Skin of body (tissue), 3 donors: ENCODE measurements at places on chromosomes 7 and 10. TPM values are rescaled to one million over a fixed set of nuclear protein-coding genes. Genes with fewer than 3 reads are reported as not detected.

- DNase-seq: no peak
Observed at GRCh38 chr10:118961436-118961835, 68.1 kb upstream of the NANOS1 start.

GRCh38 chr10:107362306-107362705 lies 197.8 kb upstream of the SORCS1 start:
- DNase-seq: no peak

DNA sequence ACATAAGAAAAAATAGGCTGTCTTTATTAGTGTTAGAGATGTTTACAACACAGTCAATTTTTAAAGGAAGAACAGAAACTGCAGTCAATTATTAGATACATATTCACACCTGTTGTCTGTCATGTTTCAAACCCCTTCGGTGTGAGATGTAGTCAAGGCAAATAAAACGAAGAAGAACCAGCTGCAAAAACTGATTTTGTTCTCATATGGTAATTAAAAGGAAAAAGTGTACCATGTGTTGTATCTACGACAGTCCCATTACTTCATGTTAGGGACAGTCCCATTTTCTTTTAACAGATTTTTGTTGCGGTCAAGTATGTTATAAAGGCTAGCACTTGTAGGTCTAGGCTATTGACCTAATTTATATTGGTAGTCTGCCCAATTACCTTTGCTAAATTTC lies 149.4 kb downstream of the LRRN3 start:
- no peak for DNase-seq

DNA sequence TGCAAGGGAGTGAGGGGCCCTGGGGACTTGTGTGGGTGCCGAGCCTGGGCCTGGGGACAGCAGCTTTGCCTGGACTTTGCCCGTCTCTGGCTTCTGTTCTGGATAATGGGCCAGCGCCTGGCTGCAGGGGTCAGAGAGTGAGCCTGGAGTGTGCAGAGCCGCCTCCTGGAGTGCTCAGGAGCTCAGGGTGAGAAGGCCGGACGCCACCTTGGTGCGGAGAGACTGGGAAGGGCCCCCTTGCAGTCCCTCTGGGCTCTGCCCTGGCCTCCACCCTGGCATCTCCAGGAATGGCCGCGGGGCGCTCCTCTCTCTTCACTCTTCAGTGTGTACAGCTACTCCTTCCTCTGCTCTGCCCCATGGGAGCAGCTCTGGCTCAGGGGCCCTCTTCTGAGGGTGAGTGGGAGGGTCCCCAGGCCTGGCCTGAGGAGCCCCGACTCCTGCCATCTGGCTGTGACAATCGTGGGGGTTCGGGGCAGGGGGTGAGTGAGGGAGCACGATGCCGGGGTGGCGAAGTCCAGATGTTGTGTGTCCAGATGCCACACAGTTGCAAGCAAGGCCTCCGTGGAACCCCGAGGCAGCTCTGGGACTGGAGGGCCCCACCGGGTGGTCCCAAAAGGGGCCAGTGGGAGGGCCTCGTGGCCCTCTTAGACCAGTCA lies 187.1 kb downstream of the DNAJB6 start:
- DNase-seq: no peak

DNA sequence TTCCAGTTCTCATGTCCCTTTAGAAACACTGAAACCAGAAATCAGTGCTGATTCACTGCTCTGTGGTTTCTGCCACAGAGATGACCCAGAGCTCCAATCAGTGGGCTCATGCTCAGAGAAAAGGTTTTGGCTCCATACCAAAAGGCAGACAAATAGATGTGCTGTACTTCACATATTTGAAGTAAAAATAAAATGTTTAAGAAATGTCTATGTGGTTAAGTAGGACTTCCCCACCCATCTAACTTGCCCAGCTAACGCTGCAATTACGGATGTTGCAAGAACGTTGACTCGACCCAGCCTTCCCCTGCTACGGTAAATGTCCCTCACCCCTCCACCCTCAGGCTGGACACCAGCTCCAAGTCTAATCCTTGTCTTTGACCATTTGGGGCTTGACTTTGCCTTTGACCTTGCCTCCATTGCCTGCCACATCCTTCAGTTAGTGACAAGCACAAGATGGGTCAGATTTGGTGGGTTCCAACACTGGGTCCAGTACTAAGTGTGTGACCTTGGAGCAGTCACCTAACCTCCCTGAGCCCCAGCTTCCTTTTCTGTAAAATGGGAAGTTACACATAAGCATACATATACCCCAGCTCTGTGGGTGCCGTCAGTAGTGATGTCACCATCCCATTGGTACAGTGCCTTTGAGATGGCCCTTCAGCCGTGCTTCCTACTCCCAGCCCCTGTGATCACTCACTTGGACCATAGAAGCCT lies 95.8 kb downstream of the CHST15 start:
- no peak for DNase-seq

- DNase-seq: peak; percentile 38
Observed at GRCh38 chr7:20351901-20352300, 21.2 kb downstream of the ITGB8 start.

GRCh38 chr10:53909791-53910190 lies 891.2 kb downstream of the PCDH15 start:
- no peak for DNase-seq

SPDYE2B gene
- total RNA-seq: not detected

DNA sequence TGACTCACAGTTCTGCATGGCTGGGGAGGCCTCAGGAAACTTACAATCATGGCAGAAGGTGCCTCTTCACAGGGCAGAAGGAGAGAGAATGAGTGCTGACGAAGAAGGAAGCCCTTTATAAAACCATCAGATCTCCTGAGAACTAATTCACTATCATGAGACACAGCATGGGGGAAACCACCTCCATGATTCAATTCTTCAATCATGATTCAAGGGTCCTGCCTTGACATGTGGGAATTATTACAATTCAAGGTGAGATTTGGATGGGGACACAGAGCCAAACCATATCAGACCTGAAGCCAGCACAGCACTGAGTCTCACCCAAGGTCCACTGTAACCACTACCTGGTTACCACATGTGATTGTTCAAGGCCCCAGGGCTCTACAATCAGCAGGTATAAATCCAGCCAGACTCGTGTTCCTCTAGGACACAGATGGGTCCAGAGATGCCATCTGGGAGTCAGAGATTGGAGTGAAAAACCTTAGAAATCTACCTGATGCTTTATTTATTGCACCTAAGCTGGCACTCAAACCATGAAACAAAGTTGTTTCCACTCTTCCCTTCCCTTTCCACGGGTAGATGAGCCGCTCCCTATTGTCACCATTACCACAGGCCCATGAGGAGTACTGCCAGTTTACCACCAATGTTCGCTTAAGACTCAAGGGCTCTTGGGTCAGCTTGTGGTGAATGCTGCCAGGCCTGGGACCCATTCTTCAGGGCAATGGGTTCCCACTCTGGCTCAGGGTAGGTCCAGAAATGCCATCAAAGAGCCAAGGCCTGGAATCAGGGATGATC lies 1061.5 kb downstream of the LRMDA start:
- no peak for DNase-seq

DNA sequence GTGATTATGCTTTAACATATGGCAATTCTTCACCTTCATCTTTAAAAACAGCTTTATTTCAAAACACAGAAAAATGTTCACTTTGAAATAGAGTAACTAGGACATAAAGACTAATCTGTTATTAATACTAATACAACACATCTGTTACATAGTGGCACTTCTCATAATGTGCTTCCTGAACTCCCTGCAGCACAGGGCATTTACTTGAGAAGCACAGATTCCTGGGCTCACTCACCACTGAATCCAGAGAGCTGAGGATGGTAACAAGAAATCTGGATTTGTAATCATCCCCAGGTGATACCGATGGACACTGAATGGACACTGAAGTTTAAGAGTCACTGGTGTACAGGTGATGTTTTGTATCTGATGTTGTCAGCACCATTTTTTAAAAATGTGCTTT lies 96.1 kb downstream of the COL28A1 start:
- DNase-seq: no peak

DNA sequence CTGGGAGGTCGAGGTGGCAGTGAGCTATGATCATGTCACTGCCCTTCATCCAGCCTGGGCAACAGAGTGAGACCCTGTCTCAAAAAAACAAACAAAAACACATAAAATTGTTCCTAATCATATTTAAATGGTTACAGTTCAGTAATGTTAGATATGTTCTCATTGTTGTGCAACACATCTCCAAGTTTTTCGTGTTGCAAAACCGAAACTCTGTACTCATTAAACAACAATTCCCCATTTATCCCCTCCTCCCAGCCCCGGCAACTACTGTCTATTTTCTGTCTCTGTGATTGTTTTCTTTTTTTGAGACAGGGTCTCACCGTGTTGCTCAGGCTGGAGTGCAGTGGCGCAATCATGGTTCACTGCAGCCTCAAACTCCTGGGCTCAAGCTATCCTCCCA lies 16.1 kb upstream of the PRXL2A start:
- DNase-seq: no peak

- DNase-seq: no peak
Observed at GRCh38 chr10:84706875-84707274, 378.5 kb downstream of the CCSER2 start.

MYH16 gene
- total RNA-seq: not detected

FOXI2 gene
- total RNA-seq: 0.20 TPM

GRCh38 chr7:101058355-101058754 lies 26.9 kb upstream of the TRIM56 start:
- no peak for DNase-seq

DNA sequence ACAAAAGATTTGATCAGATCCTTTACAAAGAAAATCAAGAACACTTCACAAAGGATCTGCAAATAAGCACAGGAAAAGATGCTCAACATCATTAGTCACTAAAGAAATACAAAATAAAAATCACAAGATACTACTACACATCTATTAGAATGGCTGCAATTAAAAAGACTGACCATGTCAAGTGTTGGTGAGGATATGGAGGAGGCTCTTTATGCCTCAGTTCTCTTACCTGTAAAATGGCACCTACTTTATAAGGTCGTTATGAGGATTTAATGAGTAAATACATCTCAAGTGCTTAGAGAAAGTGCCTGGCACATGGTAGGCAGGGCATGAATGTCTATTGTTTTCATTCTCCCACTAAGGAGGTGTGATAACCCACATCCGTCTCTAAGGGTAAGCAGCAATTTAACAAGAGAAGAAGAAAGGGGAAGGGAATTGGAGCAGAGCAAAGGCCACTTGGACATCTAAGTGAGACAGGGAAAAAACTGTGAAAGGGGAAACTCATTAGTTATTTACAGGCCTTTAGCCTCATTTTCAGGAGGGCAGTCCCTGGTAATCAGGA lies 157.5 kb upstream of the NFE2L3 start:
- no peak for DNase-seq

FBXO24 gene
- 0.20 TPM for total RNA-seq

PTPRN2 gene
- total RNA-seq: 0.99 TPM

MAGI2 gene
- 6.9 TPM for total RNA-seq

DNA sequence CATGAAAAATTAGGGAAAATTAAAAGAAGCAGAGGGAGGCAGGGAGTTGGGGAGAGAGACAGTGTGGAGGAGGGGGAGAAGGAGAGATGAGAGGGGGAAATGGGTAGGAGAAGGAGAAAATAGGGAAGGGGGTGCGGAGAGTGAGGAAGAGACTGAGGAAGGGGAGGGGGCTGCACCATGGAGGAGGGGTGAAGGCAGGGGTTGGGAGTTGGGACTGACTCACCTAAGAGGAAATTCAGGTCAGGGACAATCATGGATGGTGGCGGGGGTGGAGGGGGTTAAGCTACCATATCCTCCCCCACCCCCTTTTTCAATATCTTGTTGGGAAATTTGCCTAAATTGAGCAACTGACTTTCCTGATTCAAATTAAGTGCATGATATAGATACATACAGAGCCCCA lies 8.0 kb downstream of the GRK5 start:
- no peak for DNase-seq

DNA sequence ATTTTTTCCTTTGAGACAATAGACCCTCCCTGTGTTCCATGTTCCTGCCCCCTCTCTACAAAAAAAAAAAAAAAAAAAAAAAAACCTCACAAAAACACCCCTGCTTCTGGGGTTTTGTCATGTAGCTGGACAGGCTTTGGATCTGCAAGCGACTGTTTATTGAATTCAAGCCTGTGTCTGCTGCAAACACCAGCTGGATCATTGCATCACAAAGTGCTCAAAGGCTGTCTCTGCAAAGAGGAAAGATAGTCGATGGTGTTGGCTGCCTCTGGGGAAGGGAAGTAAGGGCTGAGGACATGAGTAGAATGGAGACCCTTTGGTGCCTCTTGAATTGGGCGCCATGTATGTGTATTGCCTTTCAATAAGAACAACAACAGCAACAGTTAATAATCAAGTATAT lies 471.2 kb downstream of the PLXNA4 start:
- no peak for DNase-seq

DNA sequence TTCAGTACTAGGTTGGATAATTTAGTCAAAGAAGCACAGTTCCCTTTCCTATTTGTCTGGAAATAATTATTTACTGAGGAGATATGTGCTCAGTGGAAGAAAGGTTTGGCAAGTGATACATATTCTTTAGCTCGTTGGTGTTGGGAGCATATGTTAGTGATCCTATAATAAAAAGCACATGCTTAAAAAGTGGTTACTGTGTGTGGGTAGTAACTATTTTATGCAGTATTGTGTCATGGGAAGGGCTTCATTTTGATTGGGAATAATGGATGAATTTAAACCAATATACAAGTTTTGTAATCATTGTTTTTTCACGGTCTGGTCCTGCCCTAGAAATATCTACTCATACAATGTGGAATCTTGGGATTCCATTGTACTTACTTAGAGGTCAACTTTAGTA lies 188.7 kb upstream of the PPP1R3A start:
- peak; percentile 23 for DNase-seq

GRCh38 chr7:131154380-131154779 lies 173.3 kb upstream of the MKLN1 start:
- no peak for DNase-seq

CHRM2 gene
- total RNA-seq: 0.20 TPM

- no peak for DNase-seq
Observed at GRCh38 chr10:124903111-124903510, 38.8 kb upstream of the ZRANB1 start.

OGA gene
- total RNA-seq: 217 TPM

DNA sequence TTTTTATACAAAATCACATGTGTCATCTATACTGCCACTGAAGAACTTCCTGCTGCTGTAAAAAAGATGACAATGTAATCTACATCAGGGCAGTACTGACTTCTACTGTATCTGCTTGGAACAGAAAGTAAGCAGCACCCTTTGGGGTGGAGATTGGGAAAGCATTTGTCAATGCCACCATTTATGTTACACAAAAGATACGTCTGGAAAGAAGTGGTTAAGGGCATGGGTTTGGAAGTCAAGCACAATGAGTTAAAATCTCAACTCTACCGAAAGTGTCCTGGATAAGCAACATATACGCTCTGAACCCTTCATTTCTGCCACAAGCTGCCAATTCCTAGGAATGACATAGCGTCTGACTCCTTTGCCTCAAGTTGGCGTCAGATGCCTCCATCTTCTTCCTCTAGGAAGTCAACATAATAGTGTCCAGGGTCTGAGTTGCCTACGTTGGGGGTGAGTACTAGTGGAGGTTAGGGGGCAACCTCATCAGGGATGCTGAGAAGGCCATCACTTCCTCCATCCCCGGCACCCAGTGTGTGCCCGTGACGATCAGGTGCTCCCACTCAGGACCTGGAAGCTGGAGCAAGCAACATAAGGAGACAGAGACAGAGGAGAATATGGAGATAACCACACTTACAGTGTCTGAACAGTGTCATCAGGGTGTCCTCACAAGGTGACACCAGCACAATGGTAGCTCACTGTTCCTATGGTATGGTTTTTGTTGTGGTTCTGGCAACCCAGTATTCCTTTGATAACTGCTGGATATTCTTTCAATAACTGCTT lies 58.3 kb downstream of the SGMS1 start:
- no peak for DNase-seq

SLC39A12 gene
- total RNA-seq: 0.10 TPM

GRCh38 chr10:14705548-14706230 lies 69.0 kb downstream of the FAM107B start:
- no peak for DNase-seq

- peak; percentile 62 for DNase-seq
Observed at GRCh38 chr7:128831178-128831993, 1.2 kb downstream of the FLNC start.
